Karpas-422 (cell line): ENCODE measurements at places on chromosomes 4 and X. TPM values are rescaled to one million over a fixed set of nuclear protein-coding genes. Genes with fewer than 3 reads are reported as not detected.

DNA sequence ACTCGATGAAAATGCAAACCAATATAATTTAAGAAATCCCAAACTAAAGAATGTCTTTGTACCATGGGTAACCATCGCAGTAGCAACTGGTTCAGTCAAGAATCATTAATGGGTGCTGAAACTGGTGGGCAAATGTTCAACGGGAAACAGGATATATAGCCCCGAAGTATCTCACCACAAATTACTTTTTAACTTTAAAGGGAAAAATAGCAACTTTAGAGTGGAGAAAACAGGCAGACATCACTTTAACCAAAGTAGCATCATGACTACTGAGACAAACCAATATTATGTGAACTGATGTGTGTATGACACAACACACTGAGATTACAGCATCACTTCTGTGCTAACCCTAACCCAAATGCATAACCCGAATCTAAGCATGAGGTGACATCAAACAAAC, 33.8 kb upstream of the SLAIN2 start:
- no peak overlapping the region for H3K4me3 ChIP-seq
- H3K27ac ChIP-seq, result no peak overlapping the region
- no peaks in the 10 kb centered on the region for H3K36me3 ChIP-seq
- H3K4me1 ChIP-seq, result peaks cover 4% of the 10 kb centered on the region; the same call in 1 of the 2 replicates
- H3K27me3 ChIP-seq, result no peaks in the 10 kb centered on the region

DNA sequence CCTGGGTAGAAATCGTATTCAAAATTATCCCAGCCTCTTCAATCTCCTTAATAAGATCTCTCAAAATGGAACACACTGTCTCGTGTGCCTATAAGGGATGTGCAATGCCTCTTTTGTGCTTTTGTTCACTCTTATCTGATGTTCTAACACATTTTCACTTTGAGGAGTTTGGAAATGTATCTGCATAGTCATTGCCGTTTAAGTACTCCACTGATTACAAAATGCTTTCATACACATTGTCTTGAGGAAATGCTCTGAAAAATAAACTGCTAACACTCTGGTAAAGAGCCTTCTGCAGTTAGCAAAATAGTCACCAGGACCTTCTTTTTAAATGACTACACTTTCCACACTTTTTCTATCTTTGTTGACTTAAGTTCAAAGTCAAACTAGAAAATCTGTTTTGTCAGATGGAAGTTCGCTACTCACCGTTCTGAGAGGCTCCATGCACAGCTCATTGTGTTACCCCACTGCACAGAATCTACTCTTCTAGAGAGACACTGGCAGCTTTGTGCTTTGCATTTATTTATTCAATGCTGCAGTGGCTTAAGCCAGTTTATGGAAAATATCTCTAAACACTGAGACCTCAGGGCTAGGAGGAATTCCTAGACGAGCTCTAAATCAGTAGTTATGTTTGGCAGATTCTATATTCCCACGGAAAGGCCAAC, 159.0 kb downstream of the CHIC2 start:
- peaks cover 34% of the 10 kb centered on the region for H3K4me1 ChIP-seq
- H3K27me3 ChIP-seq, result no peaks in the 10 kb centered on the region
- no peaks in the 10 kb centered on the region for H3K36me3 ChIP-seq
- no peak overlapping the region for H3K27ac ChIP-seq
- DNase-seq, result no peak
- H3K4me3 ChIP-seq, result peak overlapping the region; percentile 60; the same call in 1 of the 2 replicates

DNA sequence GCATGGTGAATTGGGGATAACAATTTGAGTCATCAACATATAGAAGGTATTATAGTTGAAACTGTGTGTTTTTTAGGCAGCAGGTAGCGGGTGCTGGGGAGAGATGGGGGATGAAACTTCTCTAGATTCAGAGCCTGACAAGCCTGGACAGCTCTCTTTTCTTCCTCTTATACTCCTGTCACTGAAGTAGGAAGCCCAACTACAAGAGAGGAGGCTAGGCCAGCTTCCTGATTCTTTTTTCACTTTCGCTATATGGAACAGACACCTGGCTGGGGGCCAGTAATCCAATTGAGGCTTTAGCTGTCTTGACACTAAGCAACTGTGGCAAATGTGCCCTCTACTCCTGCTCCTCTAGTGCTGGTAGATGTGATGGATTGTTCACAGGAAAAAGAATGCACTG, 69.2 kb downstream of the PHKA1 start:
- H3K27me3 ChIP-seq, result no peaks in the 10 kb centered on the region
- no peaks in the 10 kb centered on the region for H3K4me1 ChIP-seq
- H3K36me3 ChIP-seq, result no peaks in the 10 kb centered on the region
- no peak for DNase-seq
- H3K4me3 ChIP-seq, result no peak overlapping the region
- H3K27ac ChIP-seq, result no peak overlapping the region

GRCh38 chrX:108309144-108309543, 129.1 kb downstream of the COL4A6 start:
- DNase-seq, result no peak
- H3K4me1 ChIP-seq, result no peaks in the 10 kb centered on the region
- H3K4me3 ChIP-seq, result no peak overlapping the region
- 0 out of 2 replicates have a peak, but pooled peaks cover 2% of the 10 kb centered on the region for H3K27me3 ChIP-seq

DNA sequence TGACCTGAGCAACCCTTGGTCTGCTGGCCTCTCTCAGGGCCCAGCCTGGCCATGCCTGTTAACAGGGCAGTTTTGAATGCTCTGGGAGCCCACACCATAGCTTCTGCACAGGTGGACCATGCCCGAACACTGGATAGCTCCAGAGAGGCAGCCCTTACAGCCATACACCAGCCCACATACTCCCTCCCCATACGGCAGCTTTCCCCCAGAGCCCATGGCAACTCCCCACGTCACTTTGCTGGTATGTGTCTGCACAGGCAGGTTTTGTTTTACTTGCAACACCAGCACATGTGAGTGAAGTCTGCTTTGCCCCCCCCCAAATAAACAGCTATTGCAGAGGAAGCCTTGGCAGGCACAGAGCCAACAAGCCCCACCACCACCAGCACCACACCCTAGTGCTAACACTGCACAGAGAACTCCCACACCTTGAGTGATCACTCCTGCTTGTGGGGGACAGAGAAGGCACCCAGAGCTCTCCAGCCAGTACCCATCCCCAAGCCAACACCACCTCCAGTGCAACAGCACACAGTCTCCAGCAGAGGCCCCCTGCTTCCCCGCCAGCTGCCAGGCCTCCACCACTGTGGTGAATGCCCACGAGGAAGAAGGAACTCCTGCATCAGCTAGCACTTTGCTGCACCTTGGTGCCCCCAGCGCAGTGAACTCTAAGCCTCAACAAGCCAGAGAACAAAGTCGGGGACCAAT, 87.3 kb downstream of the STPG2 start:
- no peaks in the 10 kb centered on the region for H3K4me1 ChIP-seq
- H3K4me3 ChIP-seq, result no peak overlapping the region

Gene ASB5
- not detected in 2 replicates for total RNA-seq

GRCh38 chrX:21725496-21725895, 32.4 kb downstream of the SMPX start:
- DNase-seq, result peak; percentile 57
- H3K27ac ChIP-seq, result no peak overlapping the region
- H3K27me3 ChIP-seq, result no peaks in the 10 kb centered on the region
- H3K36me3 ChIP-seq, result no peaks in the 10 kb centered on the region
- no peaks in the 10 kb centered on the region for H3K4me1 ChIP-seq
- no peak overlapping the region for H3K4me3 ChIP-seq

Gene SLC10A6
- total RNA-seq, result not detected in 2 replicates

GRCh38 chr4:26822546-26822945, 38.1 kb upstream of the STIM2 start:
- peaks cover 54% of the 10 kb centered on the region for H3K4me1 ChIP-seq
- H3K4me3 ChIP-seq, result no peak overlapping the region
- peak overlapping the region; percentile 39 for H3K27ac ChIP-seq
- peak; percentile 72 for DNase-seq
- H3K27me3 ChIP-seq, result no peaks in the 10 kb centered on the region
- H3K36me3 ChIP-seq, result no peaks in the 10 kb centered on the region

Gene STATH
- total RNA-seq, result not detected in 2 replicates

DNA sequence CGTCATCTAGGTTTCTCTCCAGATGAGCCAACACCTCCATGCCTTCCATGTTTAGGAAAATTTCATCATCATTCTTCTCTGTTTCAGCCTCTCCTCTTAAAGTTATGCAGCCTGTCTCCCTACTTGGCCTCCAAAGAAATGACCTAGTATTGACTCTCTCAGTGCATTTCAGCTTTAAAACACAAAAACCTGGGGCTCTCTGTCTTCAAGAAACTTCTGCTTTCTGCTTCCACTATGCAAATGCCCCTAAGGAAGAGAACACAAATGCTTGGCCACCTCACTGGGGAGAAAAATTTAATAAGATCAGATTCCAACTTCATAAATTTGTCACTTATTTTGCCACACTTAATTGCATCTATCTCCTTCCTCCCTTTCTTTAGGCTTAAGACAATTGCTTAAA, 93.3 kb downstream of the GPRIN3 start:
- no peak overlapping the region for H3K27ac ChIP-seq
- DNase-seq, result peak; percentile 51
- H3K36me3 ChIP-seq, result no peaks in the 10 kb centered on the region
- H3K27me3 ChIP-seq, result no peaks in the 10 kb centered on the region
- H3K4me1 ChIP-seq, result peaks cover 10% of the 10 kb centered on the region

- H3K4me3 ChIP-seq, result no peak overlapping the region
- H3K36me3 ChIP-seq, result 0 out of 2 replicates have a peak, but pooled peaks cover 2% of the 10 kb centered on the region
- DNase-seq, result no peak
- no peaks in the 10 kb centered on the region for H3K4me1 ChIP-seq
Measured at GRCh38 chr4:77010841-77011354, 61.3 kb downstream of the SEPTIN11 start.

- peak; percentile 63 for DNase-seq
- H3K27ac ChIP-seq, result no peak overlapping the region
- no peak overlapping the region for H3K4me3 ChIP-seq
- no peaks in the 10 kb centered on the region for H3K4me1 ChIP-seq
- H3K27me3 ChIP-seq, result no peaks in the 10 kb centered on the region
- no peaks in the 10 kb centered on the region for H3K36me3 ChIP-seq
Measured at GRCh38 chr4:72909461-72909860, 160.1 kb downstream of the COX18 start.

DNA sequence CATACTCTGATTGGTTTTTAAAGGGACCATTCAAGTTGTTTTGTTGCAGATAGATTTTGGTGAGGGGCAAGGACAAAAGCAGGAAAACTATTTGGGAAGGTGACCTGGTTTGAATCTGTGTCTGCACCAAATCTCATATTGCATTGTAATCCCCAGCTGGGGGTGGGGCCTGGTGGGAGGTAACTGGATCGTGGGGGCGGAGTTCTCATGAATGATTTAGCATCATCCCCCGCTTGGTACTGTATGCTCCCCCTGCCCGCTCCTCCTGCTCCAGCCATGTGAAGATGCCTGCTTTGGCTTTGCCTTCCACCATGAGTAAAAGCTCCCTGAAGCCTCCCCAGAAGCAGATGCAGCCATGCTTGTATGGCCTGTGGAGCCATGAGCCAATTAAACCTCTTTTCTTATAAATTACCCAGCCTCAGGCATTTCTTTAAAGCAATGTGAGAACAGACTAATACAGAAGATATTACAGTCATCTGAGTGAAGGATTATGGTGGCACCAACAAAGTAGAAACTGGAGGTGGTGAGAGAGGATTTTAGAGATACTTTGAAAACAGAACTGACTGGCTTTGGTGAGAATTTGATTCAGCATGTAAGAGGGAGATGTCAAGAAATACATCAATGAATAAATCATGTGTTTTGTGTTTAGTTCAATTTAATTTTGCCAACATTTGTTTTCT, 14.4 kb downstream of the IL21 start:
- H3K36me3 ChIP-seq, result no peaks in the 10 kb centered on the region
- H3K27me3 ChIP-seq, result no peaks in the 10 kb centered on the region
- H3K4me3 ChIP-seq, result no peak overlapping the region
- DNase-seq, result peak; percentile 47
- no peak overlapping the region for H3K27ac ChIP-seq

Gene TDO2
- 2.0 TPM in 1 of 2 replicates, not detected in the other for total RNA-seq

DNA sequence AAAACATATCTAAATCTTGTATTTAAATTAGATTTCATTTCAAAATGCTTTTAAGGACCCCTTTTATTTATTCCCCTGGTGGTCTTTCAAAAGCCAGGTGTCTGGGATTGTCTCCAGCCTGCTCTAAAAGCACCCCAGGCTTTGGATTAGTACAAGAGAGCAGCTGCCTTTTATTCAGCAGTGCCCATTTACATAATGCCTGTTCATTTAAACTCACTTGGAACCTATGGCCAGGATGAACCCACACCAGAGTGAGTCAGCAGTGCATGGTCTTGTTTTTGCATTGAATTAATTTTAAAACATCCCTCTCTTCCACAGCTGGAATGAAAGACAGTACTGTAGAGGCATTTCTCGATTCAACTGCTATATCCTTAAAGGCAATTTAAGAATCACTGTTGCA, 64.1 kb upstream of the TENM3 start:
- no peak overlapping the region for H3K4me3 ChIP-seq
- H3K27ac ChIP-seq, result no peak overlapping the region
- DNase-seq, result no peak
- no peaks in the 10 kb centered on the region for H3K36me3 ChIP-seq

Gene EFHC2
- not detected in 2 replicates for total RNA-seq

- no peaks in the 10 kb centered on the region for H3K4me1 ChIP-seq
- no peak overlapping the region for H3K4me3 ChIP-seq
- no peak overlapping the region for H3K27ac ChIP-seq
- no peak for DNase-seq
Measured at GRCh38 chr4:3867403-3868100, 101.4 kb downstream of the ADRA2C start.

DNA sequence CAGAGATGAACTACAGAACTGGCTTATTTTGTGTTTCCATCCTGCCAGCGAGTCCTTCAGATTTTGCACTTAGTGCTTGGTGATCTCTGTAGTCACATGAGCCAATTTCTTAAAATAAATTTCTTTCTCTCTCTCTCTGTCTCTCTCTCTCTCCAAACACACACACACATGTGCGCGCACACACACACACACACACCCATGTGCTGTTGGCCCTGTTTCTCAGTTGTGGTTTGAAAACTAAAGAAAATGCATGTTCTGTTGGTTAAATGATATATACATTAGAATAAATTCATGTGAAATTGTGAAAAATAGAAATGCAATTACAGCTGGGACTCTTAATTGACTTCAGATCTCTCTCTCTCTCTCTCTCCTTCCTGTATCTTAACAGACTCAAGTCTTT, 399.3 kb downstream of the FAT4 start:
- H3K36me3 ChIP-seq, result no peaks in the 10 kb centered on the region
- no peak overlapping the region for H3K27ac ChIP-seq

Gene MPP1
- 5.7 and 10.7 TPM in 2 replicates for total RNA-seq
